ENCODE measurements at places on chromosomes 2 and 18.
A peak's percentile ranks its signal among the peaks of the same experiment; 100 is the strongest.

- DNase-seq, result no peak
These were observed 598.1 kb upstream of the LRRTM4 start for GRCh38 chr2:78120275-78120674.

DNA sequence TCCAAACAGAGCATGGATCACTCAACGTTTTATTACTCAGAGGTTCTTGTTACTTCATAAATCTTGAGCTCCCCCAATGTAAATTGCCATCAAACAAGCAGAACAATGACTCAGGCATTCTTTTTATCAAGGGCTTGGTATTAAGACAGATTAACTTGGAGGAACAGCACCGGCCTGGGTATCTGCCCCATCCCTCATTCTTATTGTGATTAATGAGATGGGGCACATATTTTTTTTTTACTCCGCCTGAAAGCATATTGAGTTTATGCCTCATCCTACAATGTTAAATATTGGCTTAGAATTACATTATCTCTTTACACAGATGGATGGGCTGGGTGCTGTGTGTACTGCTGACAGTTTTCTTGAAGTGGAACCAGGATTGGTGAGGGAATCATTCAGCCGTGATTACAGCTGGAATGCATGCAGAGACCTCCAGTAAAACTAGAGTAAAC lies 387.3 kb downstream of the CLIP4 start:
- no peak for DNase-seq

DNA sequence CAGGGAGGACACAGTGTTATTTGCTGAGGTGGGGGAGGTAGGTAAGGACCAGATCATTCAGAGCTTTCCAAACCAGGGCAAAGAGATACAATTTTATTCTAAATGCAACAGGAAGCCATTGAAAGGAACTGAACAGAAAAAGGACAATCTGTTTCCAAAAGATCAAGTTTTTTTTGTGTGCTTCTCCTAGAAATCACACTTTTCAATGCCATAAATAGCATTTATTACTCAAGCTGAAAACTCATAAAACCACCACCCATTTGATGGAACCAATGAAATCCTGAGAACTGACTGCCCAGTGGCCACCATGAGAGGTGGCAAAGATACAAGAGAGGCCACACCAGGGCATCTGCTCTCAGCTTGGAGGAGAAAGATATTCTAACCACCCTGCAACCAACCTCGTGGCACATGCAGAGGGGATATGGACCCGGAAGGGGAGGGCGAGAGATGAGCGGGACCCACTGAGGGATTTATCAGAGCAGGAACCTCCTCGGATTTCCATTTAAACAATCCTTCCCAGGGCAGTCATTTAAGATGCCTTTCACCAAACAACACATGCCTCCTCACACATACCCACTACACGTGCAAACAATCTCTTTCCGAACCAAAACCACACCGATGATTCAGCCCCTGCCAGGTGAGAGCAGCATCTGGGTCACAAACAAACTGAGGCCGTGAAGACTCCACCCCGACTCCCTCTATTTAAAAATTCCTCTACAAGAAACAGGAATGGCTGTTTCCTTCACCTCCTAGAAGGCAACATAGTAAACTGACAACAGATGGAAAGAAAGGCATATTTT lies 8.8 kb downstream of the CYB5A start:
- no peak for DNase-seq

DNA sequence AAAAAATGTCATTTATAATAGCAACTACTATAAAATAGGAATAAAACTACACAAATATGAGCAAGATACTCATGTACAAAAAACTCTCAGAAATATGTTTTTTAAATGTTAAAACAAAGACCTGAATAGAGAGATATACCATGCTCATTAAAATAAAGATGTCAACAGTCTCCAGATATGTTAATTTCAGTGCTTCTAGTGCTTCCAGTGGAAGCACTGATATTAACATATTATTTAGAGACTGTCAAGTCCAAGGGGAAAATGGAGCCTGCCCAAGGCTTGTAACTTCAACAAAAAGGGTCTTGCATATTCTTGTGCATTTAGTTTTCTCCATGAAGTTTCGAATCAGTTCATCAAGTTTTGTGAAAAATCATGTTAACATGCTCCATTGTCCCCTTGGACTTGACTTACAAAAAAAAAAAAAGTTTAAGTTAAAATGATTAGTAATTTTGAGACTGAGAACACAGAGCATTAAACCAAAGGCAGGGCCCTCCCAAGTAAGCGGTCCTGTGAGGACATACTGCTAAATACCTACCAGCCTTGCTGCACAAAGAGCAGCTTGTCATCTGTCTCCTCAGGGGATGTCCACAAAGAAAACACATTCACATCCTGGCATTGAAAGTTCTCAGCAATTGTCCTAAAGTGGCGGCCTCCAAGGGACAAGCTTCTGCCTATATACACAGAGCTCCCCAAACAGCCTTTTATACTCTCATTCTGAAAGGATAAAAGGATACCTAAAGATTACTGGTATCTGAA lies 501.9 kb upstream of the CHAC2 start:
- DNase-seq, result no peak

DNA sequence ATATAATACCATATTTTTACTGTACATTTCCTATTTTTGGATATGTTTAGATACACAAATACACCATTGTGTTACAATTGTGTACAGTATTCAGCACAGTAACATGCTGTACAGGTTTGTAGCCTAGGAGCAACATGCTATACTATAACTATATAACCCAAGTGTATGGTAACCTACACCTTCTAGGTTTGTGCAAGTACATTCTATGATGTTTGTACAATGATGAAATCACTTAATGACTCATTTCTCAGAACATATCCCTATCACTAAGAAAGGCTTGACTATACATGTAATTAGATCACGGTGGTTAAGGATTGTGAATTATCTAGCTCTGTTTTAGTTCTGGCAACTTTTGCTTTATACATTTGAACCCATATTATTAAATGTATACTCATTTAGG lies 31.3 kb downstream of the NPHP1 start:
- DNase-seq, result no peak

GRCh38 chr2:45879406-45879805 lies 227.9 kb downstream of the PRKCE start:
- no peak for DNase-seq

GRCh38 chr2:105943977-105944376 lies 199.3 kb downstream of the NCK2 start:
- DNase-seq, result no peak

DNA sequence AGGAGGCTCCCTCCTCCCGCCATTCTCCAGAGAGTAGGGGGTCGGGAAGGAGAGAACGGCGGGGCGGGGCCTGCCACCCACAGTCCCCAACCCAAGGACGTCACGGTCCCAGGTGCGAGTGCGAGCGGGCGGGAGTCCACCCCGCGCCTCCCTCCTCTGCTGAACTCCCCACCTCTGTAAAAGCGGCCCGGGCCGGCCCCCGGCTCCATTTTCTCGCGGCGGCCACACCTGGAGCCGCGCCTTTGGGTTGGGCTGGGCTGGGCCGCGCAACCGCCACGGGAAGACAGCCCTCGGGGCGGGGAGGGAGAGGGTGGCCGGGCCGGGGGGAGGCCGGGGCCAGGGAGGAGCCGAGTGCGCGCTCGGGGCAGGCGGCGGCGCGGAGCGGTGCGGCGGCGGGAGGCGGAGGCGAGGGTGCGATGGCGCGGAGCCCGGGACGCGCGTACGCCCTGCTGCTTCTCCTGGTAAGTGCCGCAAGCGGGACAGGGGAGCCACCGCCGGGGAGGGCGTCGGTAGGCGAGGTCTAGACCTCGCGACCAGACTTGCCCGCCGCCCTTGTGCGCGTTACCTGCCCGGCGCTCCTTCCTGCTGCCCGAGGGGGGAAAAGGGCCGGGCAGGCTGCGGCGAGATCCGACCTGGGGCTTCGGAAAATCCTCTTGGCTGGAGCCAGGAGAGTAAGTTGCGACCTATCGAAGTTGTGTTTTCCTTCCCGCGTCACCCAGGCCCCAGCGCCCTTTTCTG lies at the start of gene DSG2:
Gene DSG2 (plus strand): TSS at position 342 of the 738 bp plus-strand sequence. CDS start 75 bp downstream, at position 417.
- peak; percentile 67 for DNase-seq

DNA sequence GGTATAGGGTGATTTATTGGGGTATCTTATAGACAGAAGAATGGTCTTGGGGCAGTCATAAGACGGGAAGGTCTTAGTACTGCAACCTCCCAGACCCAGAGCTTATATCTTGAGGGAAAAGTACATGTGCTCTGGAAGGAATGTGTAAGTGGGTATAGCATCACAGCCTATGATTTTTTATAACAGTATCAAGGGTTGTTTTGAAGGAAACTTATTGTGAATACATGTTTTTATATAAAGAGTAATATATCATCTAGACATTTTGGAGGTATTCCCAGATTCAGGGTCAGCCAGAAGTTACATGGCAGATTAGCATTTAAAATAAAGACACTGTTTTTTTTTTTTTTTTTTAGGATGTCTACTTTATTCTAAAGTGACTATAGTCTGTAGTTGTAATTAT lies 47.6 kb upstream of the STON1 start:
- no peak for DNase-seq

DNA sequence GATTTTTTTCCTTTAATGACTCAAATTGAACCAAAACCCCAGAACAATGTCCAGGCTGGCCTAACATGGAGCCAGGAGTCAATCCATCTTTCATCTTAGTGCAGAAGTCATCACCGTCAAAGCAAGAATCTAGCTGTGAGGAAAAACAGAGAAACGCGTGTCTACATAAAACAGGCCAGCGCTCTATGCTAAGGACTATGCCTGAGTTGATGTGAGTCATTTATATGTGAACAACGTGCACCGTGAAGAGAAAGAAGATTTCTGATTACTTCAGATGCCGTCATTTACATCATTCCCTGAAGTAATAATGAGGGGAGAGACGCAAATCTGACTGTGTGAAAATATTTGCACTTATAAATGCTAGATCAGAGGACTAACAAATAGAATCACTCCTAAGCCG lies 34.0 kb upstream of the SALL3 start:
- no peak for DNase-seq

DNA sequence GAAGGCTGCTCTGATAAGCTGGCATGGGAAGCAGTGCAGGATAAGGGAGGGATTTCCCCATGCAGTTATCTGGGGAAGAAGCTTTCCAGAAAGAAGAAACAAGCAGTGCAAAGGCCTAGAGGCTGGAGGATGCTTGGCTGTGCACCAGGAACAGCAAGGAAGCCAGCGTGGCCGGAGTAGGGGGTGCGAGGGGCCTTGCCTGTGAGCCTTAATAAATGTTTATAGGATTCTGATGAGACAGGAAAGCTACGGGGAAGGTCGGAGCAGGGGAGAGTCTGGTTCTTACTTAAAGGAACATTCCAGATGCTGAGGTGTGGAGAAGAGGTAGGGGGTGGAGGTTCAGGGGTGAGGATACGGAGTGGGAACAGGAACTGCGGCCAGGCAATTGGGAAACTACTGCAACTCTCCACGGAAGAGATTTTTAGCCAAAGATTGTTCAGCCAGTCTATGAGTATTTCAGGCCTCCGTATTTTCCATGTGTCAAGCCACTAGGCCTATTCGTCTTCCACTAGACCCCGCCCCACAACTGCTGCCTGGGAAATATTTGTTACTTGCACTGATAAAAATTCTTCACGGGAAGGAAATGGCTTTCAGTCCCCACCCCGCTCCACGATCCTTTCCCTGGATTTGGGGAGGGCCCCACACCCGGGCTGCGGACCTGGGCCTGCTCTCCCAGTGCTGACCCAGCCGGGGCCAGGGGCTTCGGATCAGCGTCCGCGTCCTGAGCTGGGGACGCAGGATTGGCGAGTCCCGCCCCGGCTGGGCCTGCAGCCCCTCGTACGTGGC lies 516 bp downstream of the EIF2AK2 start:
- no peak for DNase-seq

DNA sequence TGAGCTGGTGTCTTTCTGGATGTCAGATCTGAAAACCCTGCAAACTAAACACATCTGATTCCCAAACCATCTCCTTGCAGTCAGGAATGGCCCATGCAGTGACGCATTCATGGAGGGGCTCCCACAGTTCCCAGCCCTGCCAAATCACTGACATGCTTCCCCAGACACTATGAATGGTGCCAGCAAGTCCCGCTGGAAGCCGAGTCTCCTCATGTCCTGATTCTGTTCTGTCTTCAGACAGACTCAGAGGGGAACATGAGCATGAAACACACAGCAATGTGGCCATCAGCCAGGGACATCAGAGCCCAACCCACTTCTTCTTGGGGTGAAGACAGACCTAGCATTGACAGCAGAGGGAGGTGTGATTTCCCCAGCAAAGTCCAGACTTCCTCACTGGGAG lies 83.7 kb downstream of the TTC32 start:
- DNase-seq, result no peak

GRCh38 chr18:57595347-57595746 lies 8.8 kb upstream of the FECH start:
- no peak for DNase-seq
